ENCODE measurements at places on chromosomes 5 and 9.

DNA sequence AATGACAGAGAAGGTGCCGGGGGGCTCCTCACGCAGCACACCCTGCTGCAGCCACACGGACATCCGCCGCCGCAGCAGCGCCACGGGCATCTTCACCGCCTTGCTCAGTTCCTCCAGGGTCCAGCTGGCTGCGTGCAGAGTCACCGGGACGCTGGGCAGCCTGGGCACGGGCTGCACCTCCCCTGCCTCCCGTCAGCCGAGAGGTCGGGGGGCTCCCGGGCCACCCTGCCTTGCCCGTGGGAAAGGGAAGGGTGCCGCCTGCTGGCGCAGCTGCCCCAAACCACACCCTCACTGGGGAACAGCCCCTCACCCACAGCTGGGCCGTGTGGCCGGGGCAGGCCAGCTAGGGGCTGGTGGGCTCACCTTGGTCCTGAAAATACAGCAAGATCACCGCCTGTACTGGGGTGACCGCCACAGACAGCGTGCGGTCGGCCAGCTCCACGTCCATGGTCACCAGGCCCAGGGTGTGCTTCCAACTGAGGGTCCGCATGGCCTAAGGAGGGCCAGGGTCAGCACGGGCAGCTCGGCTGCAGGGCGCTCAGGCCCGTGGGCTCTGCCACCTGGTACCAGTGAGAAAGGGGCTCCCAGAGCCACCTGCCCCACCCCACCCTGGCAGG is 3.6 kb upstream of the TMEM210 start:
- DNase-seq, result no peak

DNA sequence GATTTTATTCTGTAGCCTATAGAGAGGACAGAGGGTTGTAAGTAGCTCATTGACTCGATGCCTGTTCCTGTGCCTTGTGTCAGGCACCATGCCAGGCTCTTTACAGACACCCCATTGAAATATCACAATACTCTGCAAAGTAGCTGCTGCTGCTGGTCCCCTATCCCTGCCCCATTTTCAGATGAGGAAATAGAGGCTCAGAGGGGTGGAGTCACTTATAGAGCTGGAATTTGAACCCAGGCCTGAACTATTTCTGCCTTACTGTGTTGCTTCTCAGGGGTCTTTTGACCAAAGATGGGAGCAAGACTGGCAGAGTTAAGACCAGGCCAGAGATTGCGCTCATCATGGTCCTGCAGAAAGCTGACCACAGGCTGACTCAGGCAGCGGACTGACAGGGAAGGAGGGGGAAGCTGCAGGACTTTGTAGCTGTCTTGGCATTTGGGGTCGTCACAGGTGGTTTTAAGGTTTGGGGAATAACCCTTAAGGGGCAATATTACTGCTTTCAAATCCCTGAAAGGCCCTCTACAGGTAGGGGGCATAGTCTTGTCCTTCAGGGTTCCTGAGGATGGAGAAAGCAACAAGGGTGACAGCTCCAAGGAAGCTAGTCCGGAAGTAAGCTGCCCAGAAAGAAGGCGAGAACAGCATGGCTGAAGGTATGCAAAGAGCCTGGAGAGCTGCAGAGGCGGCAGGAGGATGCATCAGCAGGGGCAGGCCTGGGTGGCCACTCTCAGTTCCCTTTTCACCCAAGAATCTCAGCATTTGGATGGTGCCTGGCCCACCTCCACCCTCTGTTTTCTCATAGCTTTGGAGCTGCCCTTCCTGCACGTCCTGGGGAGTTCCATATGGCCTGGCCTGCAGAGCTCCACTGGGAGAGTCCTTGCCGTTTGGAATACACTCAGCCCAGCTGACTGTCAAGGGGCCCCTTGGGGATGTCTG is 18.3 kb upstream of the NDST1 start:
- DNase-seq, result no peak

DNA sequence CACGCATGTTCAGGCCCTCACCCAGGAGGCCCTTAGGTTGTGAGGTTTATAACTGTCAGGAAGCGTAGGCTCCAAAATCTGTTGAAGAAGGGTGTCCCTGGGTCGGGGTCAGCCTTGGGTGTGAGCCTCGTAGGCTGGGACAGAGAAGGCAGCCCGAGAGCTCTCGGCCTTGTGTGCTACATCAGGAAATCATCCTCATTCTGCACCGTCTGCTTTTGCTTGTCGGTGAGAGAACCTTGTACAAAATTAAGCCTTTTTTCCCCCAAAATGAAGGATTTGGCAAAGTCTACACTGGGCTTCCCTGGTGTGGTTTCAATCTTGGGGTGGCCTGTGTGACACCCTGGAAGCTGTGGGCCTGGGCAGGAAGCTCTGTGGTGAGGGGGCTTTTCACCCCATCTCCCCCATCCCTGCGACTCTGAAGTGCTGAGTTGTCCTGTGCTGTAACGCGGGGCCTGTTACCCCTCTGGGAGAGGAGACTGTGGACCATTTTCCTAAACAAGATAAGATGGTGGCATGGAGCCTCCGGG is 55.3 kb downstream of the AHRR start:
- DNase-seq, result no peak

GRCh38 chr5:54644226-54644625 is 126.7 kb downstream of the SNX18 start:
- DNase-seq, result no peak

- no peak for DNase-seq
Measured at GRCh38 chr9:87237336-87237735, 260.3 kb upstream of the DAPK1 start.

GRCh38 chr5:137190441-137190840 is 308.7 kb downstream of the SPOCK1 start:
- no peak for DNase-seq

DNA sequence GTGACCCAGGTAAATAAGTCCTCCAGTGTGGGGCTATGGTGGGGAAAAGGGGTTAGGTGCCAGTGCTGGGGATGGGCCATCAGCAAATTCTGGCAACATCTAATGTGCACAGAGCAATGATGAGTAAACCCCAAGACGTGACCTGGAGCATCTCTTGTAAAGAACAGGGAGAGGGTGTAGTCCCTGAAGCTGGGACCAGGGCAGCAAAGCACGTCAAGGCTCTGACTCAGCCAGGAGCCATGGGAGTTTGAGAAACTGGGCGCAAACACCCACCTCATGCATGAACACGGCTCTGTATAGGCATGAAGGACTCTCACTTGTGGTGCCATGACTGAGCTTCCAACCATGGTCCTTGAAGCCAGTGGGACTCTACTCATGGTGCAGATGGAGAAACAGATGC is 51.8 kb downstream of the DUSP1 start:
- DNase-seq, result no peak

DNA sequence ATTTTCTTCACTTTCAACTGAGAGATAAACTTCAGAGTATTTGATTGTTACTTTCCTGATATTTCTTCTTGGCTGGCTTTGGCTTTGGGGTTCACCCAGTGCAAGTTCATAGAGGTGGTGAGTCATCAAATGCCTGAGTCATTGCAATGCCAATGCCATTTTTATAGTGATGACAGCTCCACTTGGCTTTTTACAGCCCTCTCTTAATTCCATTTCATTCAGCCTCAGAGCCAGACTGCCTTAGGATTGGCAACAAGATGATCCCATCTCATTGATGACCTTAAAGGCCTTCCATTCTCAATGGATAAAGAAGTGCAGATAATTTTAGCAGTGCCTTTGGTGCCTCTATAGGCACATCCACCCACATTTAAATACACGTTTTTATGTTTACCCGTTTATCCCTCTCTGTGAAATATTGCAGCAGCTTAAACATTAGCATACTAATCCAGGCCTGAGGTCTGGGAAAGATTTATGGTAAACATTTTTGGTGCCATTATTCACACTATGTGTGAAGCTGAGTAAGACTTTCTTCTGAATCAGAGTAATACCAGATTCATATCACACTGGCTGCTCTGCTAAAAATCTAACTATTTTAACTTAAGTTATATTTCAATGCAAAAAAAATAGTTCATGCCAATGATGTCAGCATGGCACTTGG is 88.9 kb upstream of the TYRP1 start:
- DNase-seq, result no peak

DNA sequence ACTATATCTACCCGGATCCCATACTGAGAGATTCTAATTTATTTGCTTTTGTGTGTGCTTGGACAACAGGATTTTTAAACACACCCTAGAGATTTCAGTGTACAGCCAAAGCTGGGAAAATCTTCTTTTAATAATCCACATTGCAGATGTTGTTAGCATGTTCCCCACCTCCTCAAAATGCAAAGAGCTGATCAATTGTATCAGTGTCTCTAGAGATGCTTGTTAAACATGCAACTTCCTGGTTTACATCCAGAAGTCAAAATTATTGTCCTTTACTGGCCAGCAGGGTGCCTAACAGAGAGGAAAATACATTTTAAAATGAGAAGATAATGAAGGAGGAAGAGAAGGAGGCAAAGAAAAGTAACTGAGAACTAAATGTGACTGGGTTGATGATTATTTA is 793.3 kb downstream of the SEMA5A start:
- DNase-seq, result no peak

DNA sequence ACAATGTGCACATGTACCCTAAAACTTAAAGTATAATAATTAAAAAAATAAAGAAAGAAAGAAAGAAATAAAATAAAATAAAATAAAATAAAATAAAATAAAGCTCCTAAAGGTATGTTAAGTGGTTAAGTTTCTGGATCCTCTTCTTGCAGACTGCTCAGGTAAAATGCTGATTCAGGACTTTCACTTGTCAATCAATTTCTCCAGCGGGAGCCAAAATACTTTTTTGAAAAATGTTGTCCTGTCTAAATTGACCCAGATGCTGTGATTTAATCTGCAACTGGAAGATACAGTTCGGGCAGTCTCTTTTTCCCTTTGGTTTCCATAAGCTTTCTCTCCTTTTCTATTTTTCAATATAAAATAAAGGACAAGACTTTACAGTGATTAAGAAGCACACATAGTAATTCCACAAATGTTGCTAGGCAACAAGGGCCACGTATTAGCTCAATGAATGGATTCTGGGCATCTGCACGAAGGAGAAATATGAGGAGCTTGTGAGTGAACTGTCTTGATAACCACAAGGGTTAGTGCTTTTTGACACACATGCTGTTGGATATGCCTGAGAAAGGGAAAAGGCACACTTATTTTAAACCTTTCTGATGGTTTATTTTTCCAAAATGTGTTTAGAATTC is 38.6 kb downstream of the HTR4 start:
- DNase-seq, result no peak

Data from GM18507 (cell line).